ENCODE measurements at places on chromosomes 16 and 17.

- no peak for DNase-seq
Observed at GRCh38 chr17:76376318-76377133, 7.9 kb upstream of the SPHK1 start.

- peak; percentile 37 for DNase-seq
Observed at GRCh38 chr17:1229349-1229899, 40.8 kb upstream of the BHLHA9 start.

DNA sequence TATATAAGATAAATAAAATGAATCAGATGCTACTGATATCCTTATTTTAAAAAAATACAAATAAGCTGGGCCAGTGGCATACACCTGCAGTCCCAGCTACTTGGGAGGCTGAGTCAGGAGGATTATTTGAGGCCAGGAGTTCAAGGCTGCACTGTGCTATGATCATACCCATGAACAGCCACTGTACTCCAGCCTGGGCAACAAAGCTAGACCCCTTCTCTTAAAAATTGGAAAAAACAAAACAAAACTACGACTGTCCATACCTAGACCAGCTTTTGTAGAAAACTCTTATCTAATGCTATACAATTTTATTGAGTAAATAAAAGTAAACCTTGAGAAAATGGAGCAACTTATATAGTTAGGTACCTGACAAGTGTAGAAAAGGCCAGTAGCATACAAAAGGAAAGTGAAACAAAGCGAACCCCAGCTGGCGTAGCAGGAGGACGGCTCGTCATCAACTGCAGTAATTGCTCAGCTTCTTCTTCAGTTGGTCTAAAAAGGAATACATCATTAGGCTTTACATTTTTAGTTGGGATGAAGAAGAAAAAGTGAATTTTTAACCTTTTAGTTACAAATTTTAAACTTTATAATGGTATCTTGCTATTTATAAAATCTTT lies 23.6 kb downstream of the INTS2 start:
- no peak for DNase-seq

GRCh38 chr17:30477774-30478115 lies 537 bp downstream of the GOSR1 start:
- no peak for DNase-seq

- no peak for DNase-seq
Observed at GRCh38 chr17:39365242-39365641, 36.2 kb downstream of the FBXL20 start.

GRCh38 chr17:78963378-78963777 lies 16.3 kb downstream of the LGALS3BP start:
- no peak for DNase-seq

DNA sequence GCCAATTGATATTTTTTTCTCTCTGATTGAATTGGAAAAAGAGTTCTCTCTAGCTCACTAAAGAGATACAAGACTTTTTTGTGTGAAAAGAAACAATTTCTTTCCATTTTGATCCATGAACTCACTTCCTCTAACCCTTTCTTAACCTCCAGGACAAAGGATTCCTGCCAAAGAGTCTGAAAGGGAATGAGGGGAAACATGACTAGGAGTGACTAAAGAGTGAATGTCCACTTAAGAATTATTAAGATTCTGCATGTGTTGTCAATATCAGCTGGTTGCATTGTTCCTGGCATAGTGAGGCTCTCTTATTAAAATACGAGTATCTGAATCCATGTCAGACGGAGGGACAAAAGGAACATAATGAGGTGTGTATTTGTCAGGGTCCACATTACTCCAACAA lies 344.7 kb downstream of the GRIN2A start:
- no peak for DNase-seq

- DNase-seq = no peak
Observed at GRCh38 chr16:50742576-50743200, 802 bp downstream of the CYLD start.
